AG08395 (cell line): ENCODE measurements at places on chromosomes 6 and 20.

- peak; percentile 7 for DNase-seq
Measured at GRCh38 chr6:142275236-142276006, 26.4 kb upstream of the ADGRG6 start.

DNA sequence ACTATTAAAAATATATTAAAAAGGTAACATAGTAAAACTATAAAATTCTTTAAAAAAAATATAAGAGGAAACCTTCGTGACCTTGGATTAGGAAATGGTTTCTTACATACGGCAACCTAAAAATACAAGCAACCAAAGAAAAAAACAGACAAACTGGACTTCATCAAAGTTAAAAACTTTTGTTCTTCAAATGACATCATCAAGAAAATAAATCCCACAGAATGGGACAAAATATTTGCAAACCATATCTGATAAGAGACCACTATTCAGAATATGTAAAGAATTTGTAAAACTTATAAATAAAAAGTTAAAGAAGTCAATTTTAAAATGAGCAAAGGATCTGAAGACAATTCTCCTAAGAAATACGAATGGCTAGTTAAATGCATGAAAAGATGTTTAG lies 110.0 kb downstream of the ATG5 start:
- DNase-seq, result no peak

DNA sequence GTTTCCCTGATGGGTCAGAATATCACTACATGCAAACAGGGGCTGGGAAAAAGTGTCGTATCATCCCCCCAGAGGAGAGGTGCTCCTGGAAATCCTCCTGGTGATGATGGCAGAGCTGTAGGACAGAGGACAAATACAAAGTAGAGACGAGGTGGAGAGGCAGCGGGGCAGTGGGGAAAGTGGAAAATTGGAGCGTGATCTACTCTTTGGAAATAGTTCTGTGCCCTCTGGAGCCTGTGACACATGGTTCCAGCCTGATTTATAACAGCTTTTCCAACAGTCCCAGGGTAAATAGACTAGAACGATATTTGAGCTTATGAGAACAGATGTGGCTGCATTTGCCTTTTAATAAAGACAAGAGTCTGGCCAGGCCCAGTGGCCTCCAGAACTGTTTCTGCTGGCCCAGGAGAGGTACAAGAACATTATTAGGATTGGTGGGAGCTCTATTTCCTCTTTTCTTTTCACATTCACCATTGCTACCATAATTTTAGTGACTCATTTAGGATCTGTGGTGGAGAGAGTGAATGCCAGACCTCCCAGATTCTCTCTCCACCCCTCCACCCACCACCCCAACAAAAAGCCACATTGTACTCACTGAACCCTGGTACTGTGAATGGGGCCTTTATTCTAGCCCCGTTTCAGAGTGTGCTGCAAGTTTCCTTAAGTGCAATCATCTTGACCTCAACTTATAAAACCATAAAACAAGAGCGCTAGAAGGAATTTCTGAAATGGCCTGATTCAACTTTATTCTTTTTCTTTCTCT lies 78.3 kb downstream of the BTBD3 start:
- DNase-seq, result no peak

GRCh38 chr6:149455031-149455732 lies 29.6 kb downstream of the ZC3H12D start:
- no peak for DNase-seq

DNA sequence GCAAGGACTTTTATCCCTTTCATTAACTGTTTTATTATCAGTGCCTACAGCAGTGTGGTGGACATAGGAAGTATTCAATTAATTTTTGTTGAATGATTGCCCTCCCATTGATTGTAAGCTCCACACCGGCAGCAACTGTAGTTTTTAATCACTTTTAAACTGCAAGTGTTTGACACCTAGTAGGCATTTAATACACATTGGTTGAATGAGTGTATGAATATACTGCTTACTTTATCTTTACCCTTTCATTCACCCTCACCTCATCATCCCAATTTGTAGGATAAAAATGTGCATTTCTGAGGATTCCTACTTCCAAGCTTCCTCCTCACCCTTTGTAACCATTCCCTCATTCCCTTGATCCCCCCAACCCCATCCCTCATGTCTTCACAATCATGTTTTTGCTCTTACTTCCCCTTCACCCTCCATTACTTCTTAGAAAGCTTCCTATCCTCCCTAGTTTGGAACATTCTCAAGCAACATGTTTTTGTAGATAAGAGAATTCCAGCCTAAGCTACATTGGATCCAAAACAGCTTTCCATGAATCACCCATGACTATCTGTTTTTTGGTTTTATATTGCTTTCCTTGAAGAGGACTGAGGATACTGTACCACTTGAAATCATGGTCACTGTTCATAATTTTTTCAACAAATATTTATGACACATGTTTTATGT lies 955 bp upstream of the SLC26A8 start:
- peak; percentile 7 for DNase-seq

GRCh38 chr20:38250609-38251008 lies 9.9 kb downstream of the KIAA1755 start:
- no peak for DNase-seq

DNA sequence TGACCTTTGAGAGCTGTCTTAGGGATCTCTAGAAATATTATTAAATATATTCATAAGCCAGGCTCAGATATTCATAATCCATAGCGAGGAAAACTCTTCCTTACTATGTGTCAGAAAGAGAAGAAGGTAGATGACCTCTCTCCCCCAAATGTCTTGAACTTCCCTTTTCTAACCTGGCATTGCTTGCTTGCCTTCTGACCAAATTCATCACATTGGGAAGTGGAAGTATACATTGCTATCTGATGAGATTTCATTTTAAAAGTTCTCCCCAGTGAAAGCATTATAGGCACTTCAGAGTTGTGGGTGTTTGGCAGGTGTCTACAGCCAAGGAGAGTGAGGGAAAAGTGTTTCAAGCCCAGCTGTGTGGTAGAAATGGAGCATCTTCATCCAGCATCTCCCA lies 197.3 kb downstream of the ZFAND3 start:
- DNase-seq, result no peak

GRCh38 chr6:168989421-168989820 lies 264.2 kb downstream of the THBS2 start:
- DNase-seq, result no peak

DNA sequence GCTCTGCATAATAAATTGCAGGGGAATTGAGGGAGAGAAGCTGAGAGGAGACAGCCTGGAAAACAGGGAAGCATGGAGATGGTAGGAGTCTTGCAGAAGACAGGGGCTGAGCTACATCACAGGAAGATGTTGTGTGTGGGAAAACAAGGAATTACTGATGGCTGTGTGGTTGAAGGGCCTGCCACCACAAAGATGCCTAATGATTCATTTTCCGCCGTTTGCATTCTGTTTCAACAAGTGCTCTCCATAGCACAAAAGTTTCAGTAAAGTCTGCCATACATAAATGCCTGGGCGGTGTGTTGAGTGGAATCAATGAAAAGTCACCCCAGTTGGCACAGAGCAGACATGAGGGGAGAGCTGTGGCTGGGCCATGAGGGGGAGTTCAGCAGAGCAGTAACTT lies 5.6 kb upstream of the KLHL31 start:
- DNase-seq, result no peak

- no peak for DNase-seq
Measured at GRCh38 chr6:49003348-49003747, 459.7 kb downstream of the MMUT start.

GRCh38 chr6:30689022-30689865 lies 1.5 kb downstream of the NRM start:
- DNase-seq, result no peak

- peak; percentile 30 for DNase-seq
Measured at GRCh38 chr20:51562027-51562331, 19.5 kb upstream of the NFATC2 start.

- DNase-seq, result peak; percentile 43
Measured at GRCh38 chr20:10634683-10635411, 39.0 kb downstream of the JAG1 start.

DNA sequence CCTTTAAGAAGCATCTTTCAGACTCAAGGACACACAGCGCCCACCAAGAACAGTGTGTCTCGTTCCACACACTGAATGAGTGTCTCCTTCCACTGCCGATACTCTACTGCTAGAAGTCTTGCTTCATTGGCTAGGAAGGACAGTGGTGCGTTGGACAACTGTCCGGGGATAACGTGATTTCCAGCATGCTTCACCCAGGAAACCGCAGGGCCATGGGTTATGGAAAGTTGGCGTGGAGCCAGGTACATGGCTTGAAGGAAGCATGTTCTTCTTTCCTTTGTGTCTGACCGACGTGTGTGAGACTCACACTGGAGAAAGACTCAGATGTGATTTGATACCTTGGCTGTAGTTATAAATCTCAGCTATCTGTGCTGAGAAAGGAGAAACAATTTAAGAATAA lies 73.2 kb downstream of the SMOC2 start:
- no peak for DNase-seq

- DNase-seq, result peak; percentile 61
Measured at GRCh38 chr20:49508435-49509199, 26.1 kb upstream of the KCNB1 start.

DNA sequence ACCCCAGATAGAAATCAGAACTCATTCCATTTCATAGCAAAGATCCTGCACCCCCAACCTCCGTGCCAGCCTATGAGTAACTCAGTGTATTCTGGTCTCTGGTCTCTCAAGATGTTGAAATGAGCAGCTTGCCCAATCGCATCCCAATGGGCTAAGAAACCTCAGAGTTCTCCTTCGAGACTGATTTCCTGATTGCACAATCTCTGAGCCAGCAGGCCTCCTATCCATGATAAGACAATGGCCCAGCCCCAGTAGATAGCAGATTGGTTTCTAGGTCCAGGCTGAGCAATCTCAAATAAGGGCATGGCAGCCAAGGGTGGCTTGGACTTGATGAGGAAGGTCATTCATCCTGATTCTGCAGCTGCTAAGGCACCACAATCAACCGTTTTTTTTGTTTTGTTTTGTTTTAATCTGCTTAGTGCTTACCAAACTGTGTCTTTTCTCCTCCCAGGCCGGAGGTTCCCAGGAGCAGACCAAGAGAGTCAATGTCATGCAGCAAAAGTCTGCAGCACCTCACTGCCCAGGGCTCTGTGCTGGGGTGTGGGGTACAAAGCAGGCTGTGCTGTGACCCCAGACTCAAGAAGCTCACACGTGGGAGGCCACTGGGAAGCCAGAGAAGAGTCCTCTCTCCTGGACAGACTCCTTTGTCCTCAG lies 125.1 kb upstream of the NXT1 start:
- peak; percentile 90 for DNase-seq

GRCh38 chr6:5941188-5941587 lies 65.5 kb downstream of the NRN1 start:
- peak; percentile 40 for DNase-seq

- DNase-seq, result no peak
Measured at GRCh38 chr6:47464052-47464451, 13.5 kb upstream of the CD2AP start.

DNA sequence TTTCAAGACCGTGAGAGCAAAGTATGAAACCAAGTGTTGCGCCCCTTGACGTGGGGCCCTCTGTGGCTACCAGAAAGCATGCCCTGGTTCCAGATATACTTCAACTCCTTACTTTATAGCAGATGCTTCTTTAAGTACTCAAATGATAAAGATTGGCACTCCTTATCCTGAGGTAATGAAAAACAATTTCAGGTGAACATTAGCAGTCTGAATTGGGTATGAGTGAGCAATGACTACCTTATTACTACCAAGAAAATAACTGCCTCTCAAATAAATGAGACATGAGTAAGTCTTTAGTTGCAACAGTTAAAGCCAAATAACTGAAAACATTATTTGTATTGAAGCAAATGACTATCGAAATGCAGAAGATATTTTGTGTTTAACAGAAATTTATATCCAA lies 408.7 kb downstream of the MMUT start:
- DNase-seq, result no peak

DNA sequence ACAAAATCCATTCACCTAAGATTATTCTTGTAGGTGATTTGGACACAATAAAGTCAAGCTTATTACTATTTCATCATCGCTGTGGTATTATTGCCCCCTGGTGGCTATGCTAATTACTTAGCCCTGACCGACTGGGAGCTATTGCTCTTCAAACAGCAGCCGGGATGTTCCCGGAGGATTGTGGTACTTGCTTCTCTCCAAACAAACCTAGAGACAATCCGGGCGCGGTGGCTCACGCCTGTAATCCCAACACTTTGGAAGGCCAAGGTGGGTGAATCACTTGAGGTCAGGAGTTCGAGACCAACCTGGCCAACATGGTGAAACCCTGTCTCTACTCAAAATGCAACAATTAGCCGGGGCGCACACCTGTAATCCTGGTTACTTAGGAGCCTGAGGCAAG lies 15.4 kb upstream of the STMND1 start:
- DNase-seq, result peak; percentile 81

DNA sequence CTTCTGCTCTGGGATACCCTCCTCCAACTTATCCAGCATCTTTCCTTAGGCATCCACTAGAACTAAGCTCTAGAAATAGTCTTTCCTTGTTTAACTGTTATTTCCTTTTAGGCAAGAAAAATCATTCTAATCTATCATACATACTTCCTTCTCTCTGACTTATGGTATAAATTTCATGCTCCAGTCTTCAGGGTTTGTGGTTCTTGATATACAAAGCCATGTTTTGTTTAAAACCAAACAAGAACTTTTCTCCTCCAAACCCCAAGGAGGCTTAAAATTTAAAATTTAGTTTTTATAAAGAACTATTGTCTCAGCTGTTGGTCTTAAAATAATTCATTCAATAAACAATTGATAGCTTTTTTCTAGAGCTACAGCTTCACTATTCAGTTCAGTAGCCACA lies 77.2 kb downstream of the CD164 start:
- DNase-seq, result no peak

- DNase-seq, result no peak
Measured at GRCh38 chr6:56043076-56043475, 167.7 kb upstream of the BMP5 start.

DNA sequence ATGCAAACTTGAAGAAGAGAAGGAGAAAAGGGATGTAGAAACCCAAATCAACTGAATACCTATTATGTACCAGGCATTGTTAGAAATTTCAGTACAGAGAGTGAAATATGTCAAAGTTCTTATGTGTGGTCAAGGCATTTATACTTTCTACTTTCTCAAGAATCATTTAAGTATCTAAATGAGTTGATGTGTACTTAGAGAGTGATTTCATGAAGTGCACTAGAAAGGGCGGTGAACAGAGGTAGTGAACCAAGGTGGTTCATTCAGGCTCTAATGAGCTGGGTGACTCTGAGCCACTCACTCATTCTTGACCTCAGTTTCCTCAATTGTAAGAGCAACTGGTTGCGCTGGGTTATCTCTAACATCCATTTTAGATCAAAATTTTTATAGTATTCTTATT lies 3.3 kb downstream of the PDE7B start:
- no peak for DNase-seq

DNA sequence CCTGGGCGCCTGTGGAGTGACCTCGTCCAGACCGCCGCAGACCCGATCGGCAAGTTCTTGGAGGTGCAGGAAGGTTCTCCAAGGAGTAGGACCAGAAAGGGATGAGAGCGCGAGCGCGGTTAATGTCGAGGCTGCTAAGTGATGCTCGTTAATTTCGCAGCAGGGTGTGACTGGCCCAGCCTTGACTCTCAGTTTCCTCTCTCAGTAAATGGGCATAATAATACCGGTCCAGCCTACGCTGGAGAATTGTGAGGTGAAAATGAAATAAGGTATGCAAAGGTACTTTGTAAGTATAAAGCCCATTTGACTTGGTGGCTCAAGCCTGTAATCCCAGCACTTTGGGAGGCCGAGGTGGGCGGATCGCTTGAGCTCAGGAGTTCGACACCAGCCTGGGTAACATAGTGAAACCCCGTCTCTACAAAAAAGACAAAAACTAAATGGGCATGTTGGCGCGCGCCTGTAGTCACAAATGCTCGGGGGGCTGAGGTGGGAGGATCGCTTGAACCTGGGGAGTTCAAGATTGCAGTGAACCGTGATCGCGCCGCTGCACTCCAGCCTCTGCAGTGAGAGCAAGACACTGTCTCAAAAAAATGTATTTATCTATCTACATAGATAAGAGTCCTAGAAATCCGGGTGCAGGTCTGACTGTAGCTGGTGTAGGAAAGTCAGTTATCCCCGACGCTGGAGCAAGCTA lies 634 bp upstream of the BTBD9 start:
- DNase-seq, result no peak
